ENCODE measurements at places on chromosomes 1 and 21.

GRCh38 chr1:237303929-237304328, 261.9 kb downstream of the RYR2 start:
- no peak for DNase-seq

DNA sequence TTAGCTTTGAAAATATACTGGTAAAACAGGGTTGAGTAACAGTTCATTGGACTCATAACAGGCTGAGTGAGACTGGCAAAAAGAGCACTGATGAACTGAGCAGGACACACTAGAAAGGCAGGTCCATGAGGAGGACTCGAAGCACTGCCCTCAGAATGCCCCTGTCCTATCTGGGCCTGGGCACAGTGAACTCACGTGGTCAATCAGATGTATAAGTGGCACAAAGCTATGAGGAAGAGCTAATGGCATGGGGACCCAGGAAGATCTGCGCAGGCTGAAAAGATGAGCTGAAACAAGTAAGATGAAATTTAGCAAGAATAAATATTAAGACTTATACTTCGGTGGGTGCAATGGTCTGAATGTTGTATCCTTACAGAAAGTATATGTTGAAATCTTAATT, 9.2 kb upstream of the RGS7 start:
- DNase-seq, result no peak

GRCh38 chr1:67684526-67685066, 405 bp upstream of the GADD45A start:
- no peak for DNase-seq

- DNase-seq, result no peak
Measured at GRCh38 chr1:226639631-226640061, 91.1 kb downstream of the STUM start.
